ENCODE measurements at places on chromosomes 16 and 17.

GRCh38 chr17:31415004-31415454 is 23.6 kb downstream of the RAB11FIP4 start:
- no peak for DNase-seq

GRCh38 chr17:55546991-55547664 is 35.9 kb upstream of the SMIM36 start:
- no peak for DNase-seq

GRCh38 chr17:5861854-5862253 is 208.3 kb upstream of the WSCD1 start:
- no peak for DNase-seq

DNA sequence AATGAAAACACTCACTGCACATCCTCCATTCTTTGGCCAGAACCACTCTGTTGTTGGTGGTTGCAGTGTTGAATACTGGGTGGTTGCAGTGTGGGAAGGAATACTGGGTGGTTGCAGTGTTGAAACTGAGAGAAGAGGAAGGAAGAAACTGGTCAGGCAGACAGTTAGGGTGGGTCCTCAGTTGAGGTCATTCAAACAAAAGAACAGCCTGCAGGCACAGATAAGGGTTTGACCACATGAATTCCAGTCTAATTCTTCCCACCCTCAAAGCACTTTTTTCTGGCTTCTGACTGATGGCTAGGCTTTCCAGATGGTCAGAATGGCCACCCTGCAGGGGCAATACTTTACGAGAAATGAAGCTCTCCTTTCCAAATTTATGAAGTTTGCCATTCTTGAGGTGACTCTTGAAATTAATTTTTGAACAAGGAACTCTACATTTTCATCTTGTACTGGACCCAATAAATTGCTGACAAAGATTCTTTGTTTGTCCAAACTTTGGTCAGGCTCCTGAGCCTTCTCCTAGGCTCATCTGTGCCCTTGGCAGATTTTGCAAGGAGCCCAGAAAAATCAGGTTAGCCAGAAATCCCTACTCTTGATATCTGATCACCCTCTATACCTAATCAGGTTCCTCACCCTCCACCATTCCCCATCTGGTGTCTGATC is 596.6 kb upstream of the CDH5 start:
- DNase-seq: no peak

- DNase-seq: no peak
These were observed 6.8 kb upstream of the ACSM1 start for GRCh38 chr16:20704281-20704680.

DNA sequence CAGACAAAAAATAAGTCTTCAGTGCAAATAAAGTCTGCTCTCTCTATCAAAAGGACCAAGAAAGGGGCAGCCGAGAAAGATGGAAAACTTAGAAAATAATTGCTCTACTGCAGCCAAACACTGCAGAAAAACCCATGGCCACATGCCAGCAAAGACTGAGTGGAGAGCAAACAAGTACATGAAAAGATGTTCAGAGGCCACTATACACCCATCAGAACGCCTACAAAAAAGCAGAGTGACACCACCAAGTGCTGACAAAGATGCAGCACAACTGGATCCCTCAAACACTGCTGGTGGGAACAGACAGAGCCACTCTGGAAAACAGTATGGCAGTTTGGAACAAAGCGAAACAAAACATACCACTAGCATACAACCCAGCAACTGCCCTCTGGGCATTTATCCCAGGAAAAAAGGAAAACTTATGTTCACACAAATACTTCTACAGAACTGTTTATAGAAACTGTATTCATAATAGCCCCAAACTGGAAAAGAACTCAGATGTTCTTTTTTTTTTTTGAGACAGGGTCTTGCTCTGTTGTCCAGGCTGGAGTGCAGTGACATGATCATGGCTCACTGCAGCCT is 36.7 kb downstream of the KIAA0753 start:
- no peak for DNase-seq

DNA sequence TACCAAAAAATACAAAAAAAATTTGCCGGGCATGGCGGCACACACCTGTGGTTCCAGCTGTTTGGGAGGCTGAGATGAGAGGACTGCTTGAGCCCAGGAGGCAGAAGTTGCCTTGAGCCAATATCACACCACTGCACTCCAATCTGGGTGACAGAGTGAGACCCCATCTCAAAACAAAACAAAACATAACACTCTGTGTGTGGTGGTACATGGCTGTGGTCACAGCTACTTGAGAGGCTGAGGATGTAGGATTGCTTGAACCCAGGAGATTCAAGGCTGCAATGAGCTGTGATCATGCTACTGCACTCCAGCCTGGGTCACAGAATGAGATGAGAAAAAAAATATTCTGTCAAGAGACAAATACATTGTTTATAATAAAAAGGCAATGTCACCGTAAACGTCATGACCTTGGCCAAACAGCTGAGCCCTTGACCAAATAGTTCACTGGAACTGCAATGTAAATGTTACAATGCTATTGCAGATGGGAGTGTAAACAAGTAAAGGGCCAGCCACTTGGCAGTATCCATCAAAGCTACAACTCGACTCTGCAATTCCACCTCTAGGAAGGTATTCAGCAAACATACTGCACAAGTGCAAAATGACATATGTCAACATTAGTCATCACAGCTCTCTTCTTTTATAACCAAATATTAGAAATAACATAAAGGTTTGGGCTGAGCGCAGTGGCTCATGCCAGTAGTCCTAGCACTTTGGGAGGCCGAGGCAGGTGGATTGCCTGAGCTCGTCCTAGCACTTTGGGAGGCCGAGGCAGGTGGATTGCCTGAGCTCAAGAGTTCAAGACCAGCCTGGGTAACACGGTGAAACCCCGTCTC is 16.9 kb downstream of the EARS2 start:
- no peak for DNase-seq

- no peak for DNase-seq
These were observed 3.5 kb upstream of the AGRP start for GRCh38 chr16:67486805-67487204.

GRCh38 chr16:7571366-7571765 is 238.7 kb downstream of the RBFOX1 start:
- DNase-seq: no peak

DNA sequence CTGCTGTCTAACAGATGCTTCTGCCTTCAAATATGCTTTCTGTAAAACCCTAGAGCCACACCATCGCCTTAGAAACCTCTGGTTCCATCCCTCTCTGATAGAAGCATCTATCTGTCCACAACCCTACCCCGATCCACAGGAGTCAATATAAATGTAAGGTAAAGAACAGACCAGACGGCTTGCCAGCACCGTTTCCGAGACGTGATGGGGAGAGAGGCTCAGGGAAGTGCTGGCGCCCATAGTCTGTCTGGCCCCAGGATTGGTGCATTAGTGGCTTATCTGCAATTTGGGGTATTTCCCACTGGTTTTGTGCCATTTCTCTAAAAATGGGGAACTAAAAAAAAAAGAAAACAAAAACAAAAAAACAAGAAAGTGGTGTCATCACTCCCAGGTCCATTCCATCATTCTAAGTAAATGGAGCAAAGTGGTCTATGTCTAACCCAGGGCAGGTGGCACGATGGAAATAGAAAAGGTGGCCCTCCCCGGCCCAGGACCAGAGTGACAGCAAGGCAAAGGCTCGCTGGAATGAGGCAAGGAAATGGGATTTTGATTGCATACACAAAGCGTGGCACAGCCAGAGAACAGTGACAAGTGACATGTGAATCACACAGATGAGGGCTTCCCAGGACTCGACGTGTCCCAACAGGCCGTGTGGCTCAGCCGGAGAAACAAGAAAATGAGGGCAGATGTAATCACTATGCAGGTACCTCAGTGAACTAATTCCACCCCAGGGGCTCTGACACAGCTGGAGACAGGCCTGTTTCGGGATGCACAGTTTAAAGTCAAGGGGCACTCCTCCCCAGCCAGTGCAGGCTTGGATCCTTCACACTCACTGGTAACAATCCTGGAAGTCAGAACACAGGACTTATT is 125.6 kb downstream of the GAS7 start:
- no peak for DNase-seq

GRCh38 chr17:55769625-55770000 is 18.8 kb downstream of the PCTP start:
- DNase-seq: no peak

GRCh38 chr16:56950051-56950450 is 11.7 kb upstream of the CETP start:
- DNase-seq: no peak

- DNase-seq: no peak
These were observed 13.8 kb downstream of the STXBP4 start for GRCh38 chr17:54982399-54982798.

DNA sequence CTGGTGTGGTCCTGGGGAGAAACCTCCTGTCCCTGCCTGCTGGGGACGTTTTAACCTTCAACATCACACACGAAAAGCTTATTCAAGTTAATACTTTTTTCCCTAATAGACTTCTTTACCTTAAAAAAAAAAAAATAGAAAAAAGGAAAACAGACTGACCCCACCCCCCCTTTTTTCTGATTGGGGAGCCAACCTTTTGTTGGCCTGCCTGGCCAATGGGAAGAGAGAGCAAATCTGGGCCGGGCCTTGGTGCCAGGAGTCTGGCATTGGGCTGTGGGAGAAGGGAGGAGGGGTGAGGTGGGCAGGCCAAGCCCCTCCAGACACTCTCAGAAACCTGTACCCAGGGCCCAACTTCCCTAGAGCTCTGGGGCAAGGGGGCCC is 3.0 kb downstream of the CBX8 start:
- no peak for DNase-seq

GRCh38 chr17:15966879-15967248 is 21.9 kb downstream of the ADORA2B start:
- no peak for DNase-seq

GRCh38 chr16:54928411-54929089 is 2.1 kb upstream of the IRX5 start:
- DNase-seq: no peak

- no peak for DNase-seq
These were observed 34.3 kb downstream of the LIMD2 start for GRCh38 chr17:63665527-63666214.

DNA sequence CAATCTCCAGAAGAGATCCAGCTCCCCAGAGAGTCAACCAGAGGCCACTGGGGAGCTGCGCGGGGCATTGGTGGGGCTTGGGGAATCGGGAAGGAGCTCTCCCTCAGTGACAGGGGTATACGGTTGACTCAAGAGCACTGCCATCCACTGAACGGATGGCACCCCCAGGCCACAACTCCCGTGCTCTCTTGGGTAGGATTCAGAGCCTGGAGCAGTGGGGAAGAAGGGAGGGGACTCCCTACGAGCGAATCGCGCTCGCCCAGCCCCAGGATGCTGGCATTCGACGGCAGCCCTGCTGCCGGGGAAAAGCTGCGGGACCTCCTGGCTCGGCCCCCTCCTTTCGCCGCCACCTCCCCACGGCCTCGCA is 473 bp upstream of the TPPP3 start:
- no peak for DNase-seq

- DNase-seq: no peak
These were observed 154.0 kb downstream of the ZNF423 start for GRCh38 chr16:49701789-49702494.

GRCh38 chr17:16466407-16466806 is 25.6 kb downstream of the LRRC75A start:
- no peak for DNase-seq

- DNase-seq: no peak
These were observed 63.3 kb downstream of the KSR1 start for GRCh38 chr17:27519550-27519949.

- DNase-seq: no peak
These were observed 135.1 kb downstream of the MRM1 start for GRCh38 chr17:36736201-36737156.

GRCh38 chr16:85446951-85447692 is 166.0 kb upstream of the GSE1 start:
- DNase-seq: no peak

Measured in stimulated activated CD8-positive, alpha-beta memory T cell treated with anti-CD3 and anti-CD28 coated beads, Interleukin-12 subunit alpha, Interleukin-12 subunit beta, amount 100 ng/mL, for 4 hours (primary cell).